Fibroblast of pulmonary artery (primary cell): ENCODE measurements at places on chromosomes 11 and 22.

GRCh38 chr11:123473941-123474677 lies 44.0 kb downstream of the GRAMD1B start:
- peak; percentile 97 for DNase-seq

GRCh38 chr22:22139364-22139763 lies 105.2 kb upstream of the VPREB1 start:
- no peak for DNase-seq

GRCh38 chr22:27984723-27985122 lies 65.7 kb upstream of the PITPNB start:
- no peak for DNase-seq

GRCh38 chr11:30561691-30562415 lies 24.3 kb downstream of the MPPED2 start:
- DNase-seq = no peak

GRCh38 chr11:44967930-44968496 lies 17.3 kb upstream of the TP53I11 start:
- no peak for DNase-seq

DNA sequence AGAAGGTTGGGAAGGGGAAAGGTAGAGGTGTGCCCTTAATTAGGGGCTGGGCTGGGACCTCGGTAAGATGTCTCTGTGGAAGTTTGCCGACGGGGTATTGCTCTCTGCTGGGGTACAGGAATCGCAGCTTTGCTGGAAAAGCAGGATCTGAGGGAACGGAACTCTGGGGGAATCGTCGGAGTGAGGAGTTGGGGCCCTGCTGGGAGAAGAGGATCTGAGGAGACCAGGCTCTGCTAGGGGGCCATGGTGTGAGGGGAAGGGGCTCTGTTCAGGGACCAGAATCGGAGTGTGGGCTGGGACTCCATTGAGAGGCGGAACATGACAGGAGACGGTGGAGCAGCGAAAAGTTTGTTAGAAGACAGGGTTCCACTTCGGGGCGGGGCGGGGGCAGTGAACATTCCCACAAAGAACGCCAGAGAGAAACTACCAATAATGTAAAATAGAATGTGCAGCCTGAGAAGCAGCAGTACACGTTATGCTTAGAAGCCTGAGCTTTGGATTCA lies 456 bp downstream of the AAMDC start:
- DNase-seq = peak; percentile 51

- DNase-seq = no peak
These were observed 10.9 kb upstream of the SC5D start for GRCh38 chr11:121281698-121282097.

- DNase-seq = peak; percentile 44
These were observed 44.1 kb upstream of the PRDM11 start for GRCh38 chr11:45102361-45102809.

GRCh38 chr22:43244803-43245527 lies 58.0 kb upstream of the TTLL12 start:
- no peak for DNase-seq

DNA sequence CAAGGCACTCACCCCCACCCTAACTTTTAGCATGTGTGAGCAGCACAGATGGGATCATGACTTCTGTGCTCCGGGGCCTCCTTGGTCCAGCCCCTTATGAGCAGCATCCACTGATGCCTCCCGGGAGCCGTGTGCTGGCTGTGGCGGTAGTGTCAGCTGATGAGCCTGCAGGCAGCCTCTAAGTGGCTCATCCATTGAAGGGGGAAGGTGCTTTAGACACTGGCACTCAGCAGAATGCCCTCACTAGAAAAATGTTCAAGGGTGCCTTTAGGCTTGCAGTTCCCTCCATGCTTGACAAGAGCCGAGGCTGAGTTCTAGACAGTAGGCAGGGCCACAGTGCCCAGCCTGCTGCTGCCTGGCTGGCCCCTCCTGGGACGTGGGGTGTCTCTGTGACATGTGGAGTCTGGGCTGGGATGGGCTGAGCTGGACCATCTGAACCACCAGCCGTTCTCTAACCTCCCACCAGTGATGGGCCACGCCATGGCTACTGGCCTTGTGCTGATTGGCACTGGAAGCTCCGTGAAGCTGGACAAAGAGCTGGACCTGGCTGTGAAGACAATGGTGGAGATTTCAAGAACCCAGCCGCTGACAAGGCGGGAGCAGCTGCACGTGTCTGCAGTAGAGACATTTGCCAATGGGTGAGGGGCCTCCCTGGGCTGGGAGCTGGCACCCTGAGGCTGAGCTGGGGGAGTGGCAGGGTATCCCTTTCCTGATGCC lies 5.8 kb downstream of the TTC38 start:
- DNase-seq = no peak

- no peak for DNase-seq
These were observed 7.0 kb downstream of the MMP10 start for GRCh38 chr11:102773386-102773785.

GRCh38 chr11:70421123-70421522 lies 22.8 kb downstream of the CTTN start:
- DNase-seq = no peak

GRCh38 chr22:44357296-44357965 lies 44.7 kb upstream of the SHISAL1 start:
- DNase-seq = no peak

GRCh38 chr11:118166641-118167040 lies 9.8 kb downstream of the SCN2B start:
- no peak for DNase-seq

- DNase-seq = peak; percentile 82
These were observed 14.2 kb downstream of the OR52A5 start for GRCh38 chr11:5123802-5124521.
